ENCODE measurements at places on chromosomes 3 and 15.

GRCh38 chr3:13767030-13767429 lies 112.8 kb downstream of the WNT7A start:
- no peak for DNase-seq

DNA sequence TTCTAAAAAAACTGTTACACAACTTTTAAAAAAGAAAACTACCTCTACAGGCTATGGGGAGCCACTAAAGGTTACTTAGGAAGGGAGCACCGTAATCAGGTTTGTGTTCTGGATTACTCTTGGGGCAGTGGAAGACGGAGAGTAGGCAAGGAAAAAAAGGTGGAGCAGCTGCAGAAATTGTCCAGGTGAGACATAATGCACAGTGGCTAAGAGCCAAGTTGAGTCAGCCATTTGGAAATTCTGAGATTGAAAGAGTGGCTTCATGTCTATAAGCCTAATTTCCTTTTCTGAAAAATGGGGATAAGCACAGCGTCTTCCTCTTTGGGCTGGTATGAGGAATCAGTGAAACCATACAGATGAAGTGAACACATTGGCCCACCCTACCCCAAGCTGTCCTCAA lies 195.2 kb downstream of the CADPS start:
- no peak for DNase-seq

DNA sequence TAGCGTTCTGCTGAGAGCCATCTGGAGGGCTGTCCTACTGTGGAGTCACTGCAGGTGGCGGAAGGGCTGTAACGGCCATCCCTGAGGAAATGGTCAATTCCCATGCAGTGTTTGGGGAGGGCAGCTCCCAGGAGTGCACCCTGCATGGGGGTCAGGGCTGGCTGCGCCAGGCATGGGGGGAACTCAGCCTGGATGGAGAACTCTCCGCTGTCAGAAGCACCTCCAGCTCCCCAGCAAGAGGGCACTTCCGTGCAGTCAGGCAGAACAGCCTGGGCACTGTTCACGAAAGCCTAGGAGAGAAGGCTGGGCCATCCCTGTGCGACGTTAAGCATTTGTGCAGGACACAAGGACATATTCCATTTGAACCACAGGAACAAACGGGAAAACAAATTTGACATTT lies 105.2 kb downstream of the LRIG1 start:
- no peak for DNase-seq

GRCh38 chr3:120072867-120073525 lies 21.3 kb downstream of the GSK3B start:
- DNase-seq: no peak

- no peak for DNase-seq
Measured at GRCh38 chr3:127363171-127363570, 75.3 kb upstream of the PRR20G start.

GRCh38 chr3:61202086-61202485 lies 49.2 kb downstream of the FHIT start:
- no peak for DNase-seq

- DNase-seq: peak; percentile 25
Measured at GRCh38 chr3:112126511-112126911, 6.5 kb downstream of the GCSAM start.

GRCh38 chr15:25795712-25796111 lies 67.4 kb downstream of the ATP10A start:
- no peak for DNase-seq

- no peak for DNase-seq
Measured at GRCh38 chr3:193895409-193895808, 240.5 kb upstream of the HES1 start.

DNA sequence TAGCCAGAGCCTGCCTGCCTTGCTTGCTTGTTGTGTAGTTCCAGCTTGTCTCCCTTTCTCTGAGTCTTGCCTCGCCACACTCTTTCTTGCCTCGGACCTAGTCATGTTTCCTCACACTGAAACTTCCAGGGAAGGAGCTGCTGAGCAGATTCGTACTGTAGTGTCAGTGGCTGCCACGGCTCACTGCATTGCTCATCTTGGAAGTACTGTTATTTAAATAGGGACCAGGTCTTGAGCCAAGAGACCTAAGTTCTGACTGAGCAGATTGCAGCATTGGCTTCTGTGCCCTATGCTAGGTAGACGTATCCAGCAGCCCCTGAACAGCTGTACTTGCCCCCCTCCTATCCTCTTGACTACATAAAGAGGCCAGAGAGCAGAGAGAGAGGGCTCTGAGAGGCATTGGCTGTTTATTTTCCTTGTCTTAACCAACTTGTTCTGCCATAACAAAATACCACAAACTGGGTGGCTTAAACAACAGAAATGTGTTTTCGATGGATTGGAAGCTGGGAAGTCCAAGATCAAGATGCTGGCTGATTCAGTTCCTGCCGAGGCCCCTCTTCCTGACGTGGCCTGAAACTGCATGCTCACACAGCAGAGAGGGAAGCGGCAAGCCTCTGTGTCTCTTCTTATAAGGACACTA lies 5.8 kb upstream of the RARRES1 start:
- peak; percentile 19 for DNase-seq

DNA sequence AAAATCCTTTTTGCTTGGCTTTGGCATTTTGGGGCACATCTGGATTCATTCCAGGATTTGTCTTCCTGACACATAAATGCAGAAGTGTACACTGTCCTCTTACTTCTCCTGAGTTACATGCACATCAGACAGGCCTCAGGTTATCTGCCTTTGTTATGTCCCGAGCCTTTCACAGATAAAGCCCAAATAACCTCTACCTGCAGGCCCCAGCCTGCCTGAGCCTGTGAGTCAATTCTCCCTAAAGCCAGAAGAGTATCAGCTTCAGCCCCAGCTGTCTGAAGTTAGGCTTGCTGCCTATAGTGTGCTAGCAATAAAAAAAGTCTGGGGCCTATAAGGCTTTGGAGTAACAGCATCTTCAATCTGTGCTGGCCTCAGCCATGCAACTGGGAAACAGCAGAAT lies 17.7 kb upstream of the GSK3B start:
- DNase-seq: no peak

DNA sequence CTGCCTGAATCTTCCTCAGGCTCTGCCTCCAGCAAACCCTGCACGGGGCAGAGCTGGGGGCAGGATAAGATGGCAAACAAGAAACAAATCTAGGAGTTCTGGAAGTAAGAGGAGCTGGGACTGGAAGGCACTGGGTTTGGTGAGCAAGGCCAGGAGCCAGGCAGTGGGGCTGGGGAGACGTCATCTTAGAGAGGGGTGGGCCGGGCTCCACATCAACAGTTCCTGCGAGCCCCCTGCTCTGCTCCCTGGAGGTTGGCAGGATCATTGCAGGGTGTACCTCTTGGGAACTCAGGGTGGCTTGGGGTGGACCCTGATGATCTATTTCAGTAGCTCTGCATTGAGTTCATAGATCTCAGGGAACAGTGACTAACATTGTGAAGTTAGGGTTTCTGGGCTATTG lies 87.3 kb upstream of the PRR23E start:
- no peak for DNase-seq

DNA sequence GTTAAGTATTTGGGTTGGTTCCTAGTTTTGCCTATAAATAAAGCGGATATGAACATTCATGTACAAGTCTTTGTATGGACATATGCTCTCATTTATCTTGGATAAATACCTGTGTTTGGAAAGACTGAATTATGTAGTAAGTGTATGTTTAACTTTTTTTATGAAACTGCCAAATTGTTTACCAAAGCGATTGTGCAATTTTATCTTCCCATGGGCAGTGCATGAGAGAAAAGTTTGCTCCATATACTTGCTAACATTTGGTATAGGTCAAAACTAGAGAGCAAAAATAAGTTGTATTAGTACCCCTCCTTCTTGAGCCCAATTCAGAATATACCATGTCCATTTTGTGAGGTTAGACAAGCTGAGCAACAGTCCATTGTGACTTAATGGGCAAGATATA lies 502.6 kb downstream of the SQOR start:
- no peak for DNase-seq

DNA sequence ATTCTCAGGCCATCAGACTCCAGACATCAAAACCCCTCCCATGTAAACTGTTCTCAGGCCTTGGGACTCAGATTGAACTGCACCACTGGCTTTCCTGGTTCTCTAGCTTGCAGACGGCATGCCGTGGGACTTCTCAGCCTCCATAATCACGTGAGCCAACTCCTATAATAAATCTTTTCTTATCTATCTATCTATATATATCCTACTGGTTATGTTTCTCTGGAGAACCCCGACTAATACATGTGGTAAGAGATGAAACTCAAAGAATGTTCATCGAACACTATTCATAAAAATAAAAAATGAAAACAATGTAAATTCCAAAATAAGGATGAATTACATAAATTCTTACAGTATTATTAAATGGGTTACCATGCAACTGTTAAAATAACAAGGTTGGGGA lies 84.5 kb upstream of the NTRK3 start:
- DNase-seq: no peak

DNA sequence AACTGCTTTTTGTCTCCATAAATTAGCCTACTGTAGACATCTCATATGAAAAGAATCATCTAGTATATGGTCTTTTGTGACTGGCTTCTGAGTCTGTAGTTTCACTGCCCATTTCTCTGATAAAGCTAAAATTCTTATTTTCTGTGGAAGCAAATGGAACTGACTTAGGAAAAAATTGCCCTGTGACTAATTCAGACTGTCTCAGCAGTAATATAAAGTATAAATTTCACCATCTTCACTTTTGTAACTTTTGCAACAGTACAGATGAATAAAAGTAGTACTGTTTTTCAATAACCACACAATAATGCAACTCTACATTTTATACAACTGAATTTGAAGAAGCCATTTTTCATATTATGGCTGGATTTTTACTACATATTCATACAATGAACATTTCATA lies 104.1 kb downstream of the TBC1D5 start:
- DNase-seq: no peak
